RWPE2 (cell line): ENCODE measurements at places on chromosomes 16 and 17.
A peak's percentile ranks its signal among the peaks of the same experiment; 100 is the strongest.

GRCh38 chr16:29978564-29979270 is 5.0 kb downstream of the TAOK2 start:
- peak; percentile 51 for DNase-seq

- DNase-seq, result no peak
Measured at GRCh38 chr16:54289242-54289944, 2.8 kb upstream of the IRX3 start.

DNA sequence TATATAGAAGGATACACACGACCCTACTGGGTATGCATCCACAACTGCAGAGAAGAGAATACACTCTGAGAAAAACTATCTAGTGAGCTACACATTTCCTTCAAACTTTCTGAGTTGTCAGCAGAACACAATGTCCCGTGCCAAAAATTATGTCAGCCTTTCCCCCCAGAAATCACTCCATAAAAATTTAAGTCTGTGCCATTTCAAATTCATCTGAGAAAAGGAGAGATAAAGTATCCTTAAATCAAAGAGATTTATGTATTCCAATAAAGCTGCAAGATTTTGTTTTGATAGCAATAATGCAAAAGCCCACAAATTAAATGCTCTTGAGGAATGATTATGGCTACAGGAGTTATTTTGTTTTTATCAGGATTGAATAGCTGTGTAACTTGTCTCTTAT is 760.1 kb downstream of the CDH11 start:
- no peak for DNase-seq

DNA sequence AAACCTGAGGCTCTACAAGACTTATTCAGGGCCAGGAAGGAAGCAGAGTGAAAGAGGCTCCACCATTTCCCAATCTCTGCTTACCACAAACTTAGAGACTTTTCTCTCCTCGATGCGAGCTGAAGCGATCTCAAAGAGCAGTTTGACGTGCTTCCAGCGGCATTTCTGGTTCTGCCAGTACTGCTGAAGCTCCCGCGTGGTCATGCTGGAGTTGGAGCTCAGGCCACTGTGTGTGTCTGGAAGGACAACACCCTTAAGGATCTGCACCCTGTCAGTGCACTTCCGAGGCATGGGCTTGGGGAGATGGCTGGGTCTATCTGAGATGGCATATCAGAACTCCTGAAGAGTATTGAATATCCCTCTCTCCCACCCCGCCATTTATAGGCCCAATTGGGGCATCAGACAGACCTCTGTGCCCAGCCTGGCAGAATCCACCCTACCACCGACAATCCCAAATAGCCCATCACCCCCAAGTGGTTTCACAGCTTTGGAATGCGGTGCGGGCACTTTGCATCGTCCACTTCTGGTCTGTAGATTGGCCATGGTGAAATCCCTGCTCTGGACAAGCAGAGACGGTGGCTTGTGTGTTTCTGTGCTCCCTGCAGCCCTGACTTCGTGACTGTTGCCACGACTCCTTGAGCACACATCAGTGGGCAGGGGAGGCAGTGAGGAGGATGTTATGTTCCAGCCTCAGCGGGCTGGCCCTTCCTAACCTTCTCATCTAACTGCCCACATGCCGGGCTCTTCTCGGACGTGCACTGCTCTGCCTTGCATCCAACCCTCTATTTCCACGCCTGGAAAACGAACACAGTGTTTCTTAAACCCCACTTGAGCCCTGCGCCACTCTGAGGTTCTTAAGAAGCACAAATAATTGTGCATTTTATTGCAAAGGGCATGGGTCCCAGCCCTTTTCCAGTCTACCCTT is 5.2 kb downstream of the SNX20 start:
- no peak for DNase-seq

GRCh38 chr16:27737513-27737912 is 187.6 kb downstream of the KATNIP start:
- no peak for DNase-seq

DNA sequence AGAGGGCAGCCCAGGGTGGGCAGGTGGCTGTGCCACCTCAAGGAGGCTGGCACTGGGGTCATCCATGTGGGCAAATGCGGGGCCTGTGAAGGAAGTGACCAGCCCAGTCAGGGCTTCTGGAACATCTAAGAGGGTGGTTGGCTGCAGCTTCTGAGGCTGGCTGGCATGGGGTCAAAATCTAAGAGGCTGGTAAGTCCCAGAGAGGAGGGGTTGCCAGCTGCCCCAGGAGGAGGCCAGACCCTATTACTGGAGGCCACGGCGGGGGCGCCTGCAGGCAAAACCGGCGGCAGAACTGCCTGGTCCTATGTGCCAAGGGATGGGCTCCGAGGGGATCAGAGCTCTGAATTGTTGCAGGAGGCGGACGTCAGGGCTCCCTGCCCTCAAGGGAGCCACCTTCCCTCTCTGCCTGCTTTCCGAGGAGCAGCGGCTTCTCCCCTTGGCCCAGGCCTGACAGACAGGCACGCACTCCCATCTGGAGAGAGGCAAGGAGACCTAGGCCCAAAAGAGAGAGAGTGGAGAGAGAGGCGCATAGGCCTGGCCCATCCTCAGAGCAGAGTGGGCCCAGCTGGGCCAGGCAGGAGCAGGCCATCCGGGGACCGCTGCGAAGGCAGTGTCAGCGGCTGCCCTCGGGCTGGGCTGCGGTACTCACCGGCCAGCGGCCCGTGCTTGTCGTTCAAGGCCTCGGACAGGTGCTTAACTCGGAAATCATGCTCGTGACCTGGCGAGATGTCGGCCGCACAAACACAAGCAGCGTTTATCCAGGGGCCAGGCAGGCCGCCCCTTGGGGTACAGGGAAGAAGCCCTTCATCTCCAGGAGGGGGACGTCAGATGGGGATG is 10.9 kb downstream of the ZACN start:
- no peak for DNase-seq

- no peak for DNase-seq
Measured at GRCh38 chr17:47872651-47873161, 21.7 kb upstream of the SP6 start.

GRCh38 chr16:2592786-2593185 is 55.0 kb downstream of the PDPK1 start:
- DNase-seq, result peak; percentile 31

DNA sequence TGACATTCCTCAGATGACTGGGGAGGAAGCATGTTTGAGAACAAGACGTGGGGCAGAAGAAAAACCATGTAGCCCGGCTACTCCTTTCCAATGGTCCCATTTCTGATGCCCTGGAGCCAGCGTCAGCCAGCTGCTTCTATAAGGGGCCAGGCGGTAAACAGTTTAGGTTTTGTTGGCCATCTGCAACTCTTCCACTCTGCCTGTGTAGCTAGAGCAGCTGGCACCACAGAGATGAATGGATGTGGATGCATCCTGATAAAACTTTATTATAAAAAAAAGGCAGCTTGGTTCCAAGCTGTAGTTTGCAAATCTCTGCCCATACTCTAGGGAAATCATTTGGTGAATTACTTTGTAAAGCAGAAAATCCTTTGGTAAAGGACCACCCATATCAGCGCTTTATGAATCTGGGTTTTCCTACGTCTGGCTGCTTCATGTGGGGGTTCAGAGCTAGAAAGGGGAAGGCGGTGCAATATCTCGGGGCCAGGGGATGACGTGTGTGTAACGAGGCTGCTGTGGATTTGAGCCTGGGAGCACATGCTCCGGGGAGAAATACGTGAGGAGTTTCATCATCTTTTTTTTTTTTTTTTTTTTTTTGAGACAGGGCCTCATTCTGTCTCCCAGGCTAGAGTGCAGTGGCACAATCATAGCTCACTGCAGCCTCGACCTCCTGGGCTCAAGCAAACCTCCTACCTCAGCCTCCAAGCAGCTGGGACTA is 3.4 kb upstream of the SRL start:
- no peak for DNase-seq

DNA sequence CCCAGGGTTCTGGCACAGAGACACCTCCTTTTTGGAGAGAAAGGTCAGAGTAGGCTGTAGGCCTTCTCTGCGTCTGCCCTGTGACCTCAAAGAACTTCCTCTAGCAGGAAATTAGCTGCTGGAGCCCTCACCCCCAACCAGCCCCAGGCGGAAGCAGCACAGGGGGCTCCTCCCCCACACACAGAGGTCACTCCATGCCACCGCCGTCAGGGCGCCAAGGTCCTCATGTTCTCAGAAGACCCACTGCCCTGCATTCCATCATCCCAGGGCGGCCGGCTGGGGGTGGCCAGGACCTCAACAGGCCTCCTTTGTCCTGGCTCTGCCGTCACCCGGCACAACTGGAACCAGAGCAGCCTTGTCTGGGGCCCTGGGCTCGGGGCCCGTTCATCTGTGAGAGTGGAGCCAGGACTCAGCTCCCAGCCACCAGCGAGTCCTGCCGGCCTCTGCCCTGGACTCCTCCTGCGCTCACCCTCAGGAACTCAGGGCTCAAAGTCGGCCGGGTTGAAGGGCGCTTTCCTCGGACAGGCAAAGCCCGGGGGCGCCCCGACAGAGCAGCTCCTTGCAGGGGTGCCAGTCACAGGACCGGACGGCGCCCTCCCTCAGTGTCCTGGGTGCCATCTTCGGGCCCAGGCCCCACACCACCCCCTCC is 1.2 kb downstream of the TMC6 start:
- DNase-seq, result no peak

DNA sequence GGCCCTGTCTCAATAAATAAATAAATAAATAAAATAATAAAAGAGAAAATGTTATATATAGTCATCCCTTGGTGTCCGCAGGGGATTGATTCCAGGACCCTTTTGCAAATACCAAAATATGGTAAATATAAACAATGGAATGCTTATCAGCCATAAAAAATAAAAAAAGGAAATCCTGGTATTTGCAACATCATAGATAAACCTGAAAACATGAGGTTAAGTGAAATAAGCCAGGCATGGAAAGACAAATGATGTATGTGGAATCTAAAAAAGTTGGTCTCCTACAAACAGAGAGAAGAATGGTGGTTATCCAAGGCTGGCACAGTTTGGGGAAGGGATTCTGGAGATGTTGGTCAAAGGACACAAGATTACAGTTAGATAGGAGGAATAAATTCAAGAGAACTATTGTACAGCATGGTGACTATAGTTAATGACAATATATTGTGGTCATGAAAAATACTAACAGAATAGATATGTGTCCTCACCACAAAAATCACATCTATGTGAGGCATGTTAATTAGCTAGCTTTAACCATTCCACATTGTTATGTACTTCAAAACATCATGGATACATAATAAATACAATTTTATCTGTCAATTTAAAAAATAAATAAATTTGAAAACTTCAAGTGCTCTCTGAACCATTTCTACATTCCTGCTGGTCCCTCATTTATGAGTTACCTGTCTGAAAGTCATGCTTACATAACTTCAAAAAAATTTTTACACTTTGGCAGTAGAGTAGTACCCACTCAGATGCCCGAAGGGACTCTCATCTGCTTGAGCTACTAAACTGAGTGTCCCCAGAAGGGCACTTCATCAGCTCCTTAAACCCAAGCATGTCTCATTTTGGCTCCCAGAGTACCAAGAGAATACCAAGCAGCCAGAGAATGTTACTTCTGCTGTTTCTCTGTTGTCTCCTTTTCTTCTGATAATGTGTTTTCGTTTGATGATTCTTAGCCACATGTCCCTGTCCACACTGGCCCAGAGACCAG is 26.6 kb downstream of the N4BP1 start:
- no peak for DNase-seq

GRCh38 chr17:4535667-4536258 is 19.4 kb downstream of the MYBBP1A start:
- DNase-seq, result no peak
